ENCODE measurements at places on chromosomes 4 and X.

- no peak for DNase-seq
Measured at GRCh38 chr4:78237360-78237759, 180.2 kb downstream of the FRAS1 start.

- DNase-seq = no peak
Measured at GRCh38 chr4:185689407-185689806, 122.6 kb downstream of the SORBS2 start.

- DNase-seq = no peak
Measured at GRCh38 chrX:47068720-47069119, 9.5 kb upstream of the RGN start.

GRCh38 chrX:17687648-17688047 lies 49.6 kb upstream of the SCML1 start:
- DNase-seq = no peak

DNA sequence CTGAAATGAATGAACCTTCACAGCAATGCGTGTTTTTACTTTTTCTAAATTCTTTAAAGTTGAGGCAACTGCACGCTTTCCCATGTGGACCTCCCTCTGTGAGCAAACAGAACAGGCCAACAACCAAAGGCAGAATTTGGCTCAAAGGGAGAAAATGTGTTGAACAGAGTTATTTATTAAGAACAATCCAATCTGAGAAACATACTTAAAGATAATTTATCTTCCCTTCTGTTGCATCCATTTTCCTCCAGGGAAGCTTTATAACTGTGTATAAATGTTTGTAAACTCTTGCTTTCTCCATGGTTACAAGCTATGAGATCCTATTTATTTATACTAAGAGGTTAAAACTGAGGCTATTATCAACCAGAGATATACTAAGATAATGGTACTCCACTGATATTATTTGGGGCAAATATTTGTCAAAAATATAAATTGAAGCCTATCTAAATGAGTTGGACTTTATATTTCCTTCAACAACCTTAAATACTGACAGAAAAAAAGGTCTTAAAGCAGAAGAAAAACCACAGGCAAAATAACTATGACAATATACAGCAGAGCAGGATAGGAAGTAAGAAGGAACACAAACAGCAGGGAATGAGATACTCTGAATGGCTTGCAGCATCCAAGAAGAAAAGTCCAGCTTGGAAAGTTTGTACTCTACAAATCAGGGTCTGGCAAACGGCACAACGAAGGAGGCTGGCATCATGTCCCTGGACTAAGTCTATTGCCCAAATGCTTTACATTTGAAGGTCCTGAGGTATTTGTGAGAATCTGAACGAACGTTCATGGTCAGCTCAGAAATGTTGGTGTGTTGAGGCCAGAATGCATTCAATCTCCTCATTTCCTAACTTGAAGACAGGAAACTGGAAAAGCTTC lies 663.2 kb upstream of the INTU start:
- no peak for DNase-seq

Data from natural killer cell (primary cell).